DMS79 treated with DMSO at 0.1 percent for 48 hours (cell line): ENCODE measurements at places on chromosomes 1 and 21.

- DNase-seq = peak; percentile 71
Observed at GRCh38 chr1:8818325-8818775, 910 bp upstream of the RERE start.

DNA sequence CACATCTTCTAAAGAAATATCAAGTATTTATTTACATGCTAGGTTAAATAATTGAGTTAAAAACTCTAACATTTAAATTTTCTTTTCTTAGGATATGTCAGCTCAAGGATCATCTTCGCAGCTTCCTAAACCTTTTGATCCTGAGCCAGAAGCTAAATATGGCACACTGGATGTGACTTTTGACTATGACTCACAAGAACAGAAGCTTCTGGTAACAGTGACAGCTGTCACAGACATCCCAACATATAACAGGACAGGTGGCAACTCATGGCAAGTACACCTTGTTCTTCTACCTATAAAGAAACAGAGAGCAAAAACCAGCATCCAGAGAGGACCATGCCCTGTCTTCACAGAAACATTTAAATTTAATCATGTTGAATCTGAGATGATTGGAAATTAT, 132.7 kb upstream of the SERTAD4 start:
- no peak for DNase-seq

DNA sequence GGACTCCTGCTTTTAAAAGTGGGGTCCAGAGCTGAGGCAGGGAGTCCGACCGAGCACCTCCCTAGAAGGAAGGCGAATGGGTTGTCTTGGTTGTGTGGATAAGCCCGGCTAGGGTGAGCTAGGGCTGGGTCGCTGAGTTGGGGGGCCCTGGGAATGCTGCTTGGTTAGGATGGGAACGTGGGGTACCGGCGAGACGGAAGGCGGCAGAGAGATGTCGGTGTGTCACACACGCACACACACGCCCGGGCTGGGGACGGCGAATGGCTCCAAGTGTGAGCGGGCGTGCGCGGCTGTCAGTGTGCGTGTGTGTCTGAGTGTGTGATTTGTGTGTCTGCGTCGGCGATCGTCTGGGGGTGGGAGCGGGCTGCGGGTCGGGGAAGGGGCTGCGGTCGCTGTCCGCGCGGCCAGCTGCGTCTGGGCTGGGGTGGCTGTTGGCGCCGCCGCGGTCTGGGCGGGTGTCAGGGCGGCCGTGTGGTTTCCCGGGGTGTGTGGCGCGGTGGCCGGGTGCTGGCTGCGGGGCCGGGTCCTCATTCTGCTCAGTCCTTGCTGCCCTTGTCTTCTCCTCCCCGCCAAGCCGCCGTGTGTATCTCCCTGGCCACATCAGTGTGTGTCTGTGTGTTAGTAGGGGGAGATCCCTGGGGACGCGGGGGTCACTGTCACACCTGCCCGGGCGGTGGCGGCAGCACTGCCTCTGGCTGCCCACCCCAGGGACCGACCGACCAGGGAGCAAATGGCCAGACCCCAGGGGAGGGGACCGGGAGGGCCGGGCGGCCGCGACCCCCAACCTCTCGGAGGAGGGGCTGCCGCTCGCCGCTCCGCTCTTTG, 1.1 kb downstream of the EFNA3 start:
- no peak for DNase-seq

- no peak for DNase-seq
Observed at GRCh38 chr1:223716302-223716862, 4.0 kb downstream of the CAPN2 start.

DNA sequence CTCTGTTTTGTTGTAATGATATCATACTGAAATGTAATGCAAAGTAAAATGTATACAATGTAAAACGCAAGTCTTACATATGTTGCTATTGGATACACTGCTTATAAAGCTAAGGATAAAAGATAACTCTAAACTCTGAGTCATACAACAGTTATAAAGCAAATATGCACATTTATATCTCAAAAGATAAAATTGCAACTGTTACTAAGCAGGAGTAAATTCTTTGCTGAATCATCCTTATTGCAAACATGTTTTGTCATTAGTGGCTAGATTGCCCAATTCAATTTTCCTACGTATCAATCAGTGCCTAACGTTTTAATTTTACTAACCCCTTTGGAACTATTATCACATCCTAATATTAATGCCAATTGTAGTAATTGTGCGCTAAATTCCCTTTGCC, 762.9 kb downstream of the LTN1 start:
- no peak for DNase-seq

GRCh38 chr1:201500670-201501120, 6.2 kb downstream of the CSRP1 start:
- peak; percentile 15 for DNase-seq

DNA sequence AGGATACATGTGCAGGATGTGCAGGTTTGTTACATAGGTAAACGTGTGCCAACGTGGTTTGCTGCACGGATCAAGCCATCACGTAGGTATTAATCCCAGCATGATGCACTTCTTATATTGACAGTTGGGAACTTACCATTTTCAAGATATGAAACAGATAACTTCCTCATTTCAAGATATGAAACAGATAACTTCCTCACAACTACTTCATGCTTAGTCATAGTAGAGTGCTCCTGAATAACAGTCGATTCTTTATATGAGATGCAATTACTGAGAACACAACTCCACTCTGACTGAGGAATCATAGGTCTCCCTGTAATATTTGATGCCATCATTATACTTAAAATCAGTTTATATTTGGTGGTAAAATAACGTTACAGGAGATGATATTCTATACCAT, 1124.3 kb downstream of the AMY1C start:
- no peak for DNase-seq

DNA sequence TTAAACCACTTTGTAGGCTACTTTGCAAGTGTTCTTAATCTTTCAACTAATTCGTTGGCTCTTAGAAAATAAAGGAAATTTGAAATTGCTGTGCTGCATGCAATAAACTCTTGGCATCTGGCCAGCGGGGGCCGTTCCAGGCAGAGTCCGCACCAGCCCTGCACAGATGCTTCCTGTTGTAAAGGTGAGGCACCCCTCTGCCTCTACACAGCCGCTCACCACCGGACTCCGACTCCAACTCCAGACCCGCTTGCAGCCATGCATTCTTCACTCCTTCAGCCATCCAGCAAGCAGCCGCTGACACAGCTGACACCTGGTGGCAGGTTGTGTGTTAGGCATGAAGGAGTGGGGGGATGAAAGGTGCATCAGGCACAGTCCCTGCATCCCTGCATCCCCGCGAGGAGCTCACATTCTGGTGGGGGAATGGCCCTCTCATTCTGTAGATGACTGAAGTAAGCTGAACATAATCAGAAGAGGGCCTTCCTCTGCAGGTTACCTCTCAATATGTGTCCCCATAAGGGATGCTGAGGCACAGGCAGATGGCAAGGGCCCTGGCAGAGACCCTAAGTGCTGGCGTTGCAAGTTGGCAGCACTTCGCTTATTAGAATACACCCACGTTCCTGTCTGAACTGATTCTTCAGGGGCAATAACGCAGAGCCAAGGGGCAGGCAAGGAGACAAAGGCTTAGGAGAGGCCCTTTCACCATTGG, 56.8 kb downstream of the GLIS1 start:
- peak; percentile 75 for DNase-seq

- DNase-seq = no peak
Observed at GRCh38 chr1:32619701-32620485, 30.5 kb downstream of the ZBTB8OS start.

DNA sequence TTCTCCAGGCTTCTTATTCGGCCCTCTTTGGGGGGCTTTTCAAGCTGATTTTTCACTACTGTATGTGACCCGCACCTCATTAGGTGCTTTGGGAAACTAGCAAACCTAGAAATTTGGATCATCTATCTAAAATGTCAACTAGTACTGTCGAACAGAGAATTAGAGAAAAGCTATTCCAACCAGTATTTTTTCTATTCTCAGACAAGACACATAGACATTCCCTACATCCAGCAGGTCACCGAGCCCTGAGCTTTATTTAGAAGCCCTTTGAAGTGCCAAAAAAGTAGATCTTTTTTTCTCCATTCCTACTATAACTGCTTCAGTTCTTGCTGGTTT, 310 bp upstream of the SSR2 start:
- no peak for DNase-seq

GRCh38 chr1:170768929-170769328, 105.0 kb downstream of the PRRX1 start:
- no peak for DNase-seq

DNA sequence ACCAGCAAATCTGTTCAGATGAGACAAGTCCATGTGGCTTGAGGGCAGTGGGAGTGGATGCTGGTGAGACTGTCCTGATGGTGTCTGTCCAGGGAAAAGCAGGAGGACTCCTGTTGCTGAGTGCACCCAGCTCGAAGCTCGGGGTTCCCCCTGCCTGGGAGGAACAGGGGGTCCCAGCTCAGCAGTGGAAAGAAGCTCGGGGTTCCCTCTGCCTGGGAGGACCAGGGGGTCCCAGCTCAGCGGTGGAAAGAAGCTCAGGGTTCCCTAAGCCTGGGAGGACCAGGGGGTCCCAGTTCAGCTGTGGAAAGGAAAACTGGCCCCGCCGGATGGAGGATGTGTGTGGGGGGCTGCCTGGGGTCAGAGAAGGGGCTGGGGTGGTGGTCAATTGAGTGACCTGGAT, 39.1 kb downstream of the CRYAA start:
- no peak for DNase-seq

GRCh38 chr21:42411891-42412635, 8.4 kb downstream of the UBASH3A start:
- no peak for DNase-seq

DNA sequence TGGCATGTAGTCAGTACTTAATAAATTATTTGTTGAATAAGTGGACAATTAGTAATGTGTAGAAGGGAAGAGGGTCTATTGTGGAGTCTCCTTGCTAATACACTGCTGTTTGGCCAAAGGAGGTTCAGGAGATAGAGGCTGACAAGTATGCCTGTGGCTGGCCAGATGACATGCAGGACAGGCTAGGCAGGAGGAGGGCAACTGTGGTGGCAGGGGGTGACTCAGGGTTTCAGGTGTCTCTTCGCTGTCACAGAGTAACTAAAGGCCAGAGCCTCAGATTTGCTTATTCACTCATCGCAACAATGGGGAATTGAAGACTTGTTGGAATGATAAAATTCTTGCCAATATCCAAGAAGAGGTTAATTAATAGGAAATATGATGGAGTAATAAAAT, 33.1 kb downstream of the THRAP3 start:
- no peak for DNase-seq

- no peak for DNase-seq
Observed at GRCh38 chr1:238664139-238664538, 722.2 kb upstream of the CHRM3 start.

- DNase-seq = no peak
Observed at GRCh38 chr1:36515315-36516138, 32.8 kb upstream of the CSF3R start.

GRCh38 chr1:165542647-165543046, 1.2 kb upstream of the LRRC52 start:
- DNase-seq = peak; percentile 64

- DNase-seq = no peak
Observed at GRCh38 chr1:14031461-14031860, 331.5 kb downstream of the PRDM2 start.

- DNase-seq = no peak
Observed at GRCh38 chr1:99768104-99768503, 1.7 kb upstream of the FRRS1 start.

GRCh38 chr1:153032677-153033308, 1.8 kb downstream of the SPRR1B start:
- DNase-seq = peak; percentile 30

DNA sequence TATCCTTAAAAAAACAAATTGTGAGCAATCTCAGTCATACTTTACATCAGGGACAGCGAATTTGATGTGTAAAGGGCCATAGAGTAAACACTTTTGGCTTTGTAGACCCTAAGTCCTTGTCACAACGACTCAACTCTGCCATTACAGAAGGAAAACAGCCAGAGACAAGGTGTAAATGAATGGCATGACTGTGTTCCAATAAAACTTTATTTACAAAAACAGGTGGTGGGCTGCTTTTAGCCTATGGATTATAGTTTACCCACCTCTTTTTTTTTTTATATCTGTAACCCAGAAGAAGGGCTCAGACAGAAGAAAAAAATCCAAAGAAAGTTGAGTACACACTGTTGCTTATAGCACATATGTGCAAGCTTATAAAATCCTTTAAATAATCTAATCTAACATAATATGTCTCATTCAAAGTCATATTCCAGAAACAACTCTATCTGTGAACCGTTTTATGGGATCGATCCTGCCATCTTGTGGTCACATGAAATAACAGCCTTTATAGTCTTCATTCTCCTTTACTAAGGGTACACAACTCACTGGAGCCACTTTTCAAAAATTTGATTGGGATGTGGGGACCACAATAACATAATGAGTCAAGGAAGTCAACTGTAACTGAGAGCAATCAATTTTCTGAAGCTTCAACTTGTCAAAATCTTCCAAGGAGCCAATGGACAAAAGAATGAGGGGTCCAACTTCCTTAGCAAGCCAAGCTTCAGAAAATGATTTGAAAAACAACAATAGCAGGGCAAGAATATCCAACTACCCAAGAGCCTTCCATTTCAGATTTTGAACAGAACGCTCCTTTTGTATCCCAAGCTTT, 142.2 kb upstream of the KRTAP19-8 start:
- peak; percentile 30 for DNase-seq

DNA sequence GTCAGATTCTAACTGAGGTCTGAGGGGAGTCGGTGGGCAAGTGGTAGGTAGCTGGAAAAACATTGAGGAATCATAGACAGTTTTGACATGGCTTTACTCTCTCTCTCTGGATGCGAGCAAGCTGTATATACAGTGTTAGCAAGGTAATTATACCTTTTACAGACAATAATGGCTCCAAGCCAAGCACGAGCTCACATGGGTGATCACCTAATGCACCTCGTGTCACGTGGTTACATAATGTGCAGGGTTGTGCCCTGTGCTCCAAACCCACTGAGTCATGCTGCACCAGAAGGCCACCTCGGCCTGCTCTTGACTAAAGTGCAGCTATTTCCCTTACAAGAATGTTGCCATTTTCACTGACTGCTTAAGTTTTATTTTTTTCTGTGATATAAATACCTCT, 7.6 kb upstream of the CLCA2 start:
- DNase-seq = peak; percentile 31

DNA sequence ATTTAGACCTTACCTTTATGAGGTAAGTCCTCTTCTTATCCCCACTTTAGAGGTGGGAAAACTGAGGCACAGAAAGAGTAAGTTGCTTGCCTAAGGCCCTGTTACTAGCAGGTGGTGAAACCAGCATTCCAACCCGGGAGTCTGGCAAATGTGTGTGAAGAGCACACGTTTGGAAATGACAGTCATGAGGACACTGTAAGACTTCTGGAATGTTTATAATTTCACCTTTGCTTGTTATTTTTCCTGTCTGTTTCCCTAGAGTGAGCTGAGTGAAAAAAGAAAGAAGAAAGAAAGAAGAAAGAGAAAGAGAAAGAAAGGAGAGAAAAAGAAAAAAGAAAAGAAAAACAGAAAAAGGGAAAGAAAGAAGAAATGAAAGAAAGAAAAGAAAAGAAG, 21.2 kb upstream of the LGALS8 start:
- DNase-seq = no peak

DNA sequence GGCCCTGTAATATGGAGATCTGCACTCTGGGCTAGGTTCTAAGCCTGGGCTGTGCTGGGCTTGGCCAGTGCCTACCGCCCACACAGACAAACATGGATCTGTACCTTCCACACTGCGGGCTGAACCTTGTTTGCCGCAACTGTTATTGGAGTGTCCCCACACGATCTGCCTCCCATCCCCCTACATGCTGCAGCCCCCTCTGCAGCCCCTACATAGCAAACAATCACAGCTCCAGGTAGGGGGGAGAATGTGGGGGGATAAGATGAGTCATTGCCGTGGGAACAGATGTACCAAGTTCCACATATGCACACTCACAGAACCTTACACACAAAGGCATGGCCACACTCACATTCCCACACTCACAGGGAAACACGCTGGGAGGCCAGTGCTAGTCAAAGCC, 2.1 kb upstream of the HCRTR1 start:
- DNase-seq = no peak
